ENCODE measurements at places on chromosomes 13 and 19.

GRCh38 chr13:86554066-86554465, 754.8 kb upstream of the SLITRK6 start:
- DNase-seq: no peak

DNA sequence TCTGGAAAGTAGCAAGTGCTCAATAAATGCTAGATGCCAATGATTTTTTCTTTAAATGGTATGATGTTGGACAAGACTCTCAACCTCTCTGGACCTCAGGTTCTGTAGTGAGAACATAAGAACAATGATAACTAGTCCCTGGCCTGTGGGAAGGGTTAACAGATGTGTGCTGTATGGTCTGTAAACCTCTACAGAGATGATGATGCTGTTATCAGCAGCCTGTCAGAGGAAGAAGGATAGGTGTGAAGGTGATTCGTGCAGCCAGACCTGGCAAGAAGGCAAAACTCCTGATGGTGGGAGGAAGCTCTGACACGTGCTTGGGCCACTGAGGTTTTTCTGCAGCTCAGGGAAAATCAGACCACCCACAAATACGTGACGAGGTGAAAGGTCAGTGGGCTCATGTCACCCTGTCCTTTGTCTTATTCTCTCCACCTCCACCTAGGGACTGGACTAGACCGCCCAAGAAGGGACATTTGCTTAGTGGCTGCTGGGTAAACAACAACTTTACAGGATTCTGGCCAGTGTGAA, 36.7 kb upstream of the UBL3 start:
- DNase-seq: no peak

GRCh38 chr19:55352040-55352439, 2.5 kb downstream of the COX6B2 start:
- DNase-seq: peak; percentile 90

DNA sequence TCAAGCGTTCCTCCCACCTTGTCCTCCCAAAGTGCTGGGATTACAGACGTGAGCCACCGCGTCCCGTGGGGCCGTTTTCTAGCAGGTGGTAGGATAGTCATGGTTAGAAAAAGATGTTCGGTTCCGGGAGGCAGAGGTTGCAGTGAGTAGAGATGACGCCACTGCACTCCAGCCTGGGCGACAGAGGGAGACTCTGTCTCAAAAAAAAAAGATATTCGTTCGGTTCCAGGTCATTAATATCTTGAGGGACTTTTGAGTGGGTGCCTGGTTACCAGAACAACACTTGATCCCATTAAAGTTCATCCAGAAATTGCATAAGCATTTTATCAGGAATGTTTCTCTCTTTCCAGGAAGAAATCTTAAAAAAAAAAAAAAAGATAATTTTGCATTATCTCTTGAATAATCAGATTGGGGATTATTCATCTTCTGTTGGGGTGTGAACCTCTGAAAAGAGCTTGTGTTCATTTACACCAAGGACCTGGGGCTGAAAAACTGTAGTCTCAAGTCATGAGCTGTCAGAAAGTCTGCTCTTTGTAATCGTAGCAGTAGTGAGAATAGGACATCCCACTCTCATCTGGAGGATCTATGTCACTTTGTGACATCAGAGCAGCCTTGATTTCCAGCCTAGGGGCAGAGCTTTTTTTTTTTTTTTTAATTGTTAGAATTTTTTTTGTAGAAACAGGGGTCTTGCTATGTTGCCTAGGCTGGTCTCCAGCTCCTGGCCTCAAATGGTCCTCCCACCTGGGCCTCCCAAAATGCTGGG, 1.0 kb upstream of the ETHE1 start:
- no peak for DNase-seq

- peak; percentile 90 for DNase-seq
Observed at GRCh38 chr19:49847731-49848696, 2.9 kb upstream of the PTOV1 start.

All from SW480 (cell line).